G401 (cell line): ENCODE measurements at places on chromosomes 12 and 14. TPM values are rescaled to one million over a fixed set of nuclear protein-coding genes. Genes with fewer than 3 reads are reported as not detected.
A peak's percentile ranks its signal among the peaks of the same experiment; 100 is the strongest.

DNA sequence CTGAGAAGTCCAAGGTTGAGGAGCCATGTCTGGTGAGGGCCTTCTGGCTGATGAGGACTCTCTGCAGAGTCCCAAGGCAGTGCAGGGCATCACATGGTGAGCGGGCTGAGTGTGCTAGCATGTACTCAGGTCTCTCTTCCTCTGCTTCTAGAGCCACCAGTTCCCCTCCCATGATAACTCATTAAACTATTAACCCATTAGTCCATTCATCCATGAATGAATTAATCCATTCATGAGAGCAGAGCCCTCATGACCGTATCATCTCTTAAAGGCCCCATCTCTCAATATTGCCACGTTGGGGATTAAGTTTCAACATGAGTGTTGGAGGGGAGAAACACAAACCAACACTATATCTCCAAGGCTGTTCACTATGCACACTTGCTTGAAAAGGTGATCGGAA lies 83.7 kb downstream of the TMEM30B start:
- DNase-seq: no peak

GRCh38 chr12:109621211-109621694 lies 47.7 kb downstream of the MVK start:
- DNase-seq: no peak

GRCh38 chr14:68571114-68571591 lies 221.7 kb downstream of the ZFP36L1 start:
- DNase-seq: no peak

DNA sequence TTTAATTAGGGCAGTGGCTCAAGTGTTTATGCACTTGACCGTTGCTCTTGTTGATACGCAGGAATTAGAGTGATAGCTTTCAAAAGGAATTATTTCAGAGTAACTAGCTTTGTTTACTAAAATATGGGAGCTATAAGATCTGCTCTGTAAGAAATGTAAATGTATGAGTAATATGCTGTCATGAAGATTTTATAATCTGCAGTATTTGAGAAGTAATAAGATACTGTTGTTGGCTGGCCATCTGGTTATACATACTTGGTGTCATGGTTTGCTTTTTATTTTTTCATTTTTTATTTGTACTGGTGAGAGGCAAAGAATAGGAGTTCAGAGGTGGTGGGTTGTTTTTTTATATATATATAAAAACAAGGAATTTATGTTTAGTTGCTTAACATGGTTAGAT lies 58.5 kb downstream of the PLXNC1 start:
- no peak for DNase-seq

GRCh38 chr12:114726092-114726710 lies 42.2 kb upstream of the TBX3 start:
- DNase-seq: no peak

CLEC9A gene
- not detected in 2 replicates for total RNA-seq

DNA sequence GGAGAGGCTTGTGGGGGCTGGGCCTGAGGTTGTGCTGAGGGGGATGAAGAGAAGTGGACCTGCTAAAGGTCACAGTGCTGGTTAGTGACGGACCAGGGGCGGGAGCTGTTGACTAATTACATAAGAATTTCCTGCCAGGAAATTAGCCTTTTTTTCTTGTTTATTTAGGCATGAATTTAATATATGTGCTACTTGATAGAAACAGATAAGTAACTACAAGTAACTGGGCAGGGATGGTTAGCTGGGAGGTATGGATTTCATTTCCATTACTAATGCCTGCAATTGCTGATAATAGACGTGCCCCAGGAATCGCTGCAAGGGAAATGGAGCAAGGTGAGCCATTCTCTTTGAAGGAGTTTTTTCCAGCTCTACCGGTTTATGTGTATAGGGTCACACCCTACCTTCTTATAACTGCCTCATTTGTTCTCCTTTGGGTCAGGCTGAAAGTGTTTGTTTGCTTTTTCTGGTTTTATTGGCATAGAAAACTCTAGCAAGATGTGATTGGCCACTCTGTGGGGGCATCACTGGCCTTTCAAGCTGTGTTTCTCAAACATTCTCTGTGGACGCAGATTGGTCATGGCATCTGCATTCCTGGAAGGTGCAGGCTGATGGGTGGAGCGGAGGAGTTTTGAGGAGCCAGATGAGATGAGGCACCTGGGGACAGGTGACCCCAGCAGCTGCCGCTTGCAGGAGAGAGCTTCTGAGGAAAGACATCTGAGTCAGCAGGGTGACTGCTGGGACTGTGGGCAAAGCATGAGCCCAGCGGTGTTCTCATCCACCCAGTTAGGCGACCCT lies 19.0 kb upstream of the GPRC5A start:
- DNase-seq: peak; percentile 19

KRT81 gene
- total RNA-seq: not detected in 2 replicates

- DNase-seq: peak; percentile 71
These were observed 11.0 kb upstream of the GSG1 start for GRCh38 chr12:13114251-13115052.

DNA sequence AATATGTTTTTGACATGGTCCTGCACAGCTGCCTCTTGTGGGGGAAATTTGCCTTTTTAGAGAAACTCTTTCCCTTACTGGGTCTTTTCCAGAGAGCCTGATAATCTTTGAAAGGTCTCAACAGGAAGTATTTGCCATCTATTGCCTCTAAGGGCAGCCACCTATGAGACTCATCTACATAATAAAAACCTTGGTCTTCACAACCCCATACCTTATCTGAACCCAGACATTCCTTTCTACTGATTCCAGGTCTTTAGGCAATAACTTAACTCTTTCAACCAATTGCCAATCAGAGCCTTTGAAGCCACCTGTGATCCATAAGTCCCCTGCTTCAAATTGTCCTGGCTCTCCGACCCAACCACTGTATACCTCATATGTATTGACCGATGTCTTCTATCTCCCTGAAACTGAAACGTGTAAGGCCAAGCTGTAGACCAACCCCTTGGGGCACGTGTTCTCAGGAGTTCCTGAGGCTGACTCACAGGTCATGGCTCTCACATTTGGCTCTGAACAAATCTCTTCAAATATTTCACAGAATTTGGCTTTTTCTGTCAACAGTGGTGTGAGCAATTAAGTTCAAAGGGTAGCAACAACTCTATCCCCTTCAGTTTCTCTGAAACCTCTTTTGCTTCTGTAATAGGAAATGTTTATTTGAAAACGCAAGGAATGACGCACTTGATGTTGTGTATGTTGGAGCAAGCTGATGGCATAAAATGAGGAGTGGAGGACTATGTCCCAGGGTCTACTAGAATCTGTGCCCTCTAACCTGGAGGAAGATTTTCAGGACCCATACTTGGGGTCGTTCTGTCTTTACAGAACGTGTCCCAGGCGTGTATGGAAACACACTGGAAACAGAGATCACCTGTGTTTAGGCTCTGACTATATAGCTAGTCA lies 49.2 kb upstream of the EIF5 start:
- no peak for DNase-seq

- DNase-seq: no peak
These were observed 22.8 kb upstream of the FBXO33 start for GRCh38 chr14:39454906-39455539.

GRCh38 chr14:56889705-56890104 lies 79.4 kb upstream of the OTX2 start:
- DNase-seq: no peak

DNA sequence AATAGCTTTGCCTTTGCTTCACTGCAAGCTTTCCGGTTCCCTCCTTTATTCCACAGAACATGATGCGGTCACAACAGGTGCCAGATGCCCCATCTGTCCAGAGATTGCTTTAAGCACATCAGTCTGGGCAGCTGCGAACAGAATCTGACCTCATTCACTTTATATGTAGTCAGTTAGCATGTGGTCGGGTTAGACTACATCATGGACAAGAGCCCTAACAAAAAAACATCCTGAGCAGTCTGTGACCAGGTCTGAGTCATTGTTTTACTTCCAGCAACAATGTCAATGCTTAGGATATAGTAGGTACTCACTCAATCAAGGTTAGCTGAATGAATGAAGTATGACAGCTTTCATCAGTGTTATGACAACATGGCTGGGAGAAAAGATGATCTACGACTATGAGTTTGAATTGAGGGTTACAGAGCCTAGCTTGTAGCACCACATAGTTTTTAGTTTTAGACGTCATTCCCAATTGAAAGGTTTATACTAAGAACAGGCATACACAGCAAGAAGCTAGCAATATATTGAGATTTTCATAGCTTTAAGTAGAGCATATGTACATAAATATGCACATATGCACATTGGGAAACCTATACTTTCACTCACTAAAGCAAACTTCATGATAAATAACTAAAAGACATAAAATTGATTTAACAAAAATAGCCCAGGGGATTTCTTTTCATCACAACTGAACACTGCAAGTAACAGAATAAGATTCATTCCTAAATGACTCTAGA lies 64.2 kb upstream of the TMCC3 start:
- no peak for DNase-seq

DNA sequence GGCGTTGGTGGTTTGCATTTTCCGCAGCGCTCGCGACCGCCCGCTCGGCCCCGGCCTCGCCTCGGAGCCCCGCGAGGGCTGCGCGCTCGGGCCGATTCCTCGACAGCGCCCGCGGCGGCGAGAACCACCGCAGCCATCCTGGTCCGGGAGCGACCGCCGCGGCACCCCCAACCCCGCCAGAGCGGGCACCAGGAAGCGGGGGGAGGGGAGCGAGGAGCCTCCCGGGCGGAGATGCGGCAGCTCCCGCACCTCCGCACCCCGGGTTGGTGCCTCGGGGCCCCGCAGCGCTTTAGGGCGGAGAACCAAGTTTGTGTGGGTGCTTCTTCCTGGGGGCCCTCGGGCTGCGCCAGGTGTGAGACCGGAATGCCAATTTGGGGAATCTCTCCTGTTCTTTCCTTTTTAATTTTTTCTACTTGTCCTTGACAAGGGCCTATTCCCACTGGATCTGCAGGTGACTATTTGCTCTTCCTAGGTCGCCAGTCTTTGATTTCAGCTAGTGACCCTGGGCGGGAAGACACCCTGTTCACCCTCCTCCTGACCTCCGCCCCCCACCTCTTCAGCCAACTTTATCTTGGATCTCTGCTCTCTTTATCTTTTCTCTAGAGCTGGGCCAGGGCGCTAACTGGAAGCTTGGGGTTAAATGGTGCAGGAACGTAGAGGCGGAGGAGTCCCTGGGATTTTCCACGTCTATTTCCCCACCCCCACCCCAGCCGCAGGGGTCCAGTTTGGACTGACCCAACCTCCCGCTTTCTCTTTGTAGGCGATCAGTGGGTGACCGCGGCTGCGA lies at the start of gene SOCS2:
Gene SOCS2 (plus strand): TSS at position 751 of the 787 bp plus-strand sequence. CDS start 223 bp downstream, outside the sequence.
- no peak for DNase-seq

DNA sequence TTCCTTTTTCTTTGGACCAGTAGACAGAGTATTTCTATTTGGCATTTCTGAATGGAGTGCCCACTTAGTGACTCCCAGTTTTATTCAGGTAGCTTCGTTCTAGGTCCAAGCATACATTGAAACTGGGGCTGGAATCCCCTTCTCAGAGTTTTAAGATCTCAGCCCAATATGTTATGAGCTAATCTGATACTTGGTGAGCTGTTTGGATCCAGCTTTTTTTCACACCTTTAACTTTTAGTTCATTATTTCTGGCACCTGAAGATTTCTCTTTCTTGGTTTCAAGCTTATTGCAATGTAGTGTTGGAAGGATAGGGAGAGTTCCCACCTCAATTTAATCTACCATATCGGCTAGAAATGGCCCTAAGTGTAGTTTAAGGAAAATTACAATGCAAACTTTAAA lies 53.5 kb upstream of the CCDC198 start:
- no peak for DNase-seq

DNA sequence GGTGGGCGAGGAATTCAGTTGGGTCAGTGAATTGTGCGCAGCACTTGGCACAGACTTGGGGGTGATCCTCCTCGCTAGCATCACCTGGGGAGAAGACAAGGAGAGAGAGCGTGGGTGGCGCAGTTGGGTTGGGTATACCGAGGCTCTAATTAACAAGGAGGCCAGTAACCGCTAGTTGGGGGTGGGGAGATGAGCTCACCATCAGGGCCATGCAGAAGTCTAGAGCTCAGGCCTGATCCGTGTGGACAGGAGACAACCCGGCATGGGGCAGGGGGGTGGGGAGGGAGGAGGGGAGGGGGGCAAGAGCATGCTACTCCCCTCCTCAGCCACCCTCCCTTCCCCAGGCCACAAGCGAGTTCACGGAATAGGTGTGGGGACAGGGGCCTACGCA lies 580 bp downstream of the SALL2 start:
- DNase-seq: peak; percentile 79

KRT85 gene
- total RNA-seq: not detected in 2 replicates

CBLN3 gene
- total RNA-seq: 0.25 and 0.88 TPM in 2 replicates

DNA sequence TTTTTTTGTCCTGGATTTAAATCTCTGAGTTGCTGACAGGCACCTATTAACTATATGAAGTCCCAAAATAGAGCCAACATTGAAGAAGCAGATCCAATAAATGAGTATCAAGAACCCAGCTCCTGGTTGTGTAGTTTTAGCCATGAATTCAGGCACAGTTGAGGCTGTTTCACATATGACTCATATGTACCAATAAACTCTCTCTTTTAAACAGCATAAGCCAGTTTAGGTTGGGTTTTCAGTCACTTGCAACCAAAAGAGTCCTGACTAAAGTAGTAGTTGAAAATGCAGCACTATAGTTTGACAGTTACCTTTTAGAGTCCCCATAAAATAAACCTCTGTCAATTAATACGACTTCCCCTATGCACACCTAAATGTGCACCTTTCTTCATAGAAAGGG lies 389.9 kb downstream of the RPS29 start:
- no peak for DNase-seq

DNA sequence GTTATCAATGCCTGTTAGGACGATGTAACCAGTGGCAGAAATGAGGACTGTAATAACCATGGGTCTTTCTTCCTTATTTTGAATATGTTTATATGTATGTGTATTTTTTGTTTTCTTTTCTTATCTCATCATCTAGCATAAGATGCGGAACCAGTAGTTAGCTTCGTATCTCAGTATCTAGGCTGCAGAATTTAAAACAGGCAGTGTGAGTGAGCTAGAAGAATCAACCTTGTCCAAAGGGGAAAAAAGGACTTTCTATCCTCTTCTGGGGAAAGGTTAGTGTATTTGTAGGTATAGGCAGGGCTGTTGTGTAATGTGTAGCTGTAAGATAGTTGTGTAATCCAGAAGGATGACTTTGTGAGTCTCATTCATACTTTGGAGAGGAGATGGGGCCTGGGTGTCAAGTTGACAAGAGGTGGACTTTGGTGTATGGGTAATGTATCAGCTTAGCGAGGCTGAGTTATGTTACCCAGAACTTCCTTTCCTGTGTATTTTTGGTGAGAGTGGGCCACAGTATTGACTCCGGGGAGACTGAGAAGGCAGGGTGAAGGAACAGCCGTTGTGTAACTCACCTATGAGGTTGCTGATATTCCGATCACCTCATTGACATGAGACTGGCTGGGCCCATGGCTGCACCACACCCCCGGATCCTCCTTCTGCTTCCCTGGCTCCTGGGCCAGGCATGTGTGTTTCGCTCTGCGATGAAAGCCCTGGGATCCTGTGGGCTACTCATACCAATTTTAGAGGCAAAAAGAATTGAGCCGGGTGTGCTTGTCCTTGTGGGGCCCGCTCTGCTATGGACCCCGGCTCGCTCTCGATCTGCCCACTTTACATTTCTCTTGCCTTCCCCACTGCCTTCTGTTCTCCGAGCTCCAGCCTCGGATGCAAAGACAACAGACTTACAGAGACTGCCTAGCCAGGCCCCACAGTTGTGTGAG lies 24.3 kb downstream of the DLK1 start:
- no peak for DNase-seq
